ENCODE measurements at places on chromosomes 2 and 18. TPM values are rescaled to one million over a fixed set of nuclear protein-coding genes. Genes with fewer than 3 reads are reported as not detected.

EGR4 gene
- total RNA-seq = not detected

IL1A gene
- not detected for total RNA-seq

YWHAQ gene
- 183 TPM for total RNA-seq

FEV gene
- total RNA-seq = not detected

REG1B gene
- 1.8 TPM for total RNA-seq

LTBP1 gene
- total RNA-seq = 786 TPM

CD8B2 gene
- total RNA-seq = not detected

METTL8 gene
- total RNA-seq = 23.1 TPM

ASPRV1 gene
- total RNA-seq = 3.2 TPM

SPHKAP gene
- 0.07 TPM for total RNA-seq

TUBA4B gene
- total RNA-seq = not detected

SP9 gene
- total RNA-seq = not detected

FIGN gene
- total RNA-seq = 10.8 TPM

PRKAG3 gene
- not detected for total RNA-seq

SLC4A5 gene
- total RNA-seq = 2.2 TPM

MOCOS gene
- 2.8 TPM for total RNA-seq

TSPYL6 gene
- total RNA-seq = 0.14 TPM

SPC25 gene
- total RNA-seq = not detected

SNORC gene
- 0.63 TPM for total RNA-seq

EVX2 gene
- not detected for total RNA-seq

DCDC2C gene
- 13.1 TPM for total RNA-seq

CPLX4 gene
- total RNA-seq = not detected

SULT1C4 gene
- total RNA-seq = 2.8 TPM

NHEJ1 gene
- 14.5 TPM for total RNA-seq

IL1R1 gene
- 65.1 TPM for total RNA-seq

B3GNT2 gene
- total RNA-seq = 27.9 TPM

GDF7 gene
- 40.7 TPM for total RNA-seq

FLACC1 gene
- total RNA-seq = 4.2 TPM

CDCA7 gene
- 4.9 TPM for total RNA-seq

SCN7A gene
- 9.0 TPM for total RNA-seq

IRS1 gene
- 23.1 TPM for total RNA-seq

NEU2 gene
- not detected for total RNA-seq

ALLC gene
- 1.1 TPM for total RNA-seq

CRYGC gene
- total RNA-seq = not detected

HAAO gene
- total RNA-seq = 25.3 TPM

CCDC68 gene
- total RNA-seq = 10.1 TPM

MRPS5 gene
- total RNA-seq = 44.8 TPM

HES6 gene
- total RNA-seq = 12.3 TPM

CNDP1 gene
- not detected for total RNA-seq

PRKD3 gene
- total RNA-seq = 46.8 TPM

TUBA3E gene
- not detected for total RNA-seq

THOC1 gene
- 126 TPM for total RNA-seq

CTIF gene
- total RNA-seq = 63.3 TPM

CRACDL gene
- total RNA-seq = 1.9 TPM

TMEM37 gene
- 4.9 TPM for total RNA-seq

COLEC12 gene
- total RNA-seq = 21.3 TPM

CDH7 gene
- not detected for total RNA-seq

PPP1CB gene
- total RNA-seq = 326 TPM

RGPD3 gene
- 0.27 TPM for total RNA-seq

LRRTM4 gene
- total RNA-seq = not detected

LOXL3 gene
- 16.6 TPM for total RNA-seq
